D721Med (cell line): ENCODE measurements at places on chromosomes 1 and 21.

GRCh38 chr1:36966242-36966641, 68.1 kb downstream of the GRIK3 start:
- no peak for DNase-seq

- no peak for DNase-seq
Measured at GRCh38 chr1:146036241-146036964, 14.9 kb upstream of the HJV start.

GRCh38 chr1:176897350-176898236, 266.9 kb downstream of the ASTN1 start:
- peak; percentile 77 for DNase-seq

GRCh38 chr1:226912587-226913176, 27.4 kb upstream of the COQ8A start:
- DNase-seq: peak; percentile 58

DNA sequence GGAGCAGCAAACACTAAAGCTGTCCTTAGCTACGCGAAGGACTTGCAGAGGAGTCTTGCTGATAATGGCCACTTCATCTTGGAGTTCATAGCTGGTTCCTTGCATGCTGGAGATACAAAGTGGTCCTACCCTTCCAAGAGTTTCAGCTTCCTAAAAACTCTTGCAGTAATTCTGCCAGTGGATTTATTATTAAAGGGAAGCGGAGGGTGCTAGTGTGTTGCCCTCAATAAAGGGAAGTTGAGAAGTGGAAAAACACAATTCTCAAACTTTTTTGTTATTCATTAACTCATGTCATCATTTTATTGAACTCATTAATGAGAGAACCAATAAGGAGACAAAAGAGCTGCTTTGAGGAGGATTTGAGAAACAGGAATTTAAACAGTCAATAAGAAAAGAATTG, 6.5 kb upstream of the HAPLN2 start:
- no peak for DNase-seq

DNA sequence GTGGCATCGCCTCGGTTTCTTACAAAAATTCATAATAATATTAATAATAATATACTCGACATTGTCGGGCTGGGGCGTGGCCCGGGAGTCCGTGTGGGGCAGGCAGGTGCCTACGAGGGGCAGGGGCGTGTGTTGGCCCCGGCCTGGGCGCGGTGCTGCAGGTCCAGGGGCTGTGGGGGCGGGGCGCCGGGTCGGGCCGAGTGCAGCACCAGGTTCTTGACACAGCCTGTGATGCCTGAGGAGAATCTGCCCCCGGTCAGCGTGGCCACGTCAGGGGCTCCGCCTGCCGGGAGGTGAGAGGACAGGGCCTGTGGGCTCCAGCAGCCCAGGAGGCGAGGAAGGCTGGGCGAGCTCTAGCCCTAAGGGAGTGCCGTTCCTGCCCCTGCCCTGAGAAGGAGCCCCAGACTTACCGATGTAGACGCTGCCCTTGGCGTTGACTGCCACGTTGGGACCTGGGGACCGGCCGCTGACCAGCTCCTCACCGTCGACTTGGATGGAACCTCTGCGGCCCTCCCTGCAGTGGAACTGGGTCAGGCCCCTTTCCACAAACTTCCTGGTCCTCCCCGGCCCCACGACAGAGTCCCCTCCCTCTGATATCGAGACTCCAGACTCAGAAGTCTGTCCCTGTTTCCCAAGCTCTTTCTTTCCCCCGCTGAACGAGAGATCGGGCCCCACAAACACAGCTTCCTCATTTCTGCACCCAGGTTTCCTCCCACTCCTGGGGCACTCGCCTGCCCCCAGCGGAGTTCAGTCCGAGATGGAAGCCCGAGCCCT, 11.3 kb downstream of the LDLRAD2 start:
- no peak for DNase-seq

DNA sequence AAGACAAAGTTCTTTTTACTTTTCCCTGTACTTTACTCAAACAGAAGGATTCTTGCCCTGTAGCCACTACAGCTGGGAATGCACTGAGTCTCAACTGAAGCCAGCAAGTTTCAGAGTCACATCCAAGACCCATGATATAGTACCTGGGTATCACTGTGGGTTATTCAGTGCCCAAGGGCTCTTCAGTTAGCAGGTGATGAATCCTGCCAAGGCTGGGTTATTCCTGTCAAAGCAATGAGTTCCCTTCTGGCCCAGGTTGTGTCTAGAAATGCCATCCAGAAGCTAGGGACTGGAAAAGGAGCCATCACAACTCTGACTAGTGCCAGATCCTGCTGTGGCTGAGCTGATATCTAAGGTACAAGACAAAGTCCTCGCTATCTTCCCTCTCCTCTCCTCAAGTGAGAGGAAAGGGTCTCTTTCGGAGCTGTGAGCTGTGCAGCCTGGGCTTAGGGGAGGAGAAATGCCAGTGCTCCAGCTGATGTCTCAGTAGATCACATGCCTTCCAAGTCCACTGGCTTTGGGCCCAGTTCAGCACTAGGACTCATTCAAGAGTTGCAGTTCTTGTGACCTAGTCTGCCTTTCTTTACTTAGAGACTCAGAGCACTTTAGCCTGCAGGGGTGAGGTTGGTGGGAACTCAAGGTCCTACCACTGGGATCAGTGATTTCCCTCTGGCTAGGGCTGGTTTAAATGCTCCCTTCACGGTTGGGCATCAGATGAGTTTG, 369.4 kb downstream of the TBX15 start:
- no peak for DNase-seq

GRCh38 chr1:43293896-43294760, 6.7 kb upstream of the TIE1 start:
- DNase-seq: no peak

GRCh38 chr1:30697571-30698376, 25.6 kb downstream of the MATN1 start:
- DNase-seq: no peak

- no peak for DNase-seq
Measured at GRCh38 chr1:34762474-34763141, 3.1 kb downstream of the GJB4 start.

GRCh38 chr1:226063977-226064815, 1.7 kb downstream of the H3-3A start:
- no peak for DNase-seq

- DNase-seq: no peak
Measured at GRCh38 chr21:16891821-16892220, 621.0 kb upstream of the CXADR start.

- no peak for DNase-seq
Measured at GRCh38 chr1:206575165-206575893, 36.9 kb downstream of the EIF2D start.

- DNase-seq: no peak
Measured at GRCh38 chr1:246278371-246278770, 228.7 kb downstream of the SMYD3 start.

DNA sequence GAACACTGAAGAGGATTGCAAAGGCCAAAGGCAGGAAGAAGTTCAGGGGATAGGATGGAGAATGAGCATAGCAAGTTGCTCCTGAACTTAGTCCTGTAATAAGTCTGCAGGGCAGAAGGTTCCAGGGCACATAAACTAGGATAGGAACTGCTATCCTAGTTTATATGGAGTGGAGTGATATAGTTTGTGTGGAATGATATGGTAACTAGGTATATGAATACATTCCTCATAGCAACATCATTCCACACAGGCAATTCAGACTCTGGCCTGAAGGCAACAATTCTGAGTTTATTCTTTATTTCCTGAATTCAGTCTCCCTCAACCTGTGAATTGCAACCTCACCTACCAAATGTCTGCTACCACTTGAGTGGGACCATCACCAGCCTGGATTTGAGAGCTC, 154.9 kb upstream of the GREM2 start:
- DNase-seq: no peak

DNA sequence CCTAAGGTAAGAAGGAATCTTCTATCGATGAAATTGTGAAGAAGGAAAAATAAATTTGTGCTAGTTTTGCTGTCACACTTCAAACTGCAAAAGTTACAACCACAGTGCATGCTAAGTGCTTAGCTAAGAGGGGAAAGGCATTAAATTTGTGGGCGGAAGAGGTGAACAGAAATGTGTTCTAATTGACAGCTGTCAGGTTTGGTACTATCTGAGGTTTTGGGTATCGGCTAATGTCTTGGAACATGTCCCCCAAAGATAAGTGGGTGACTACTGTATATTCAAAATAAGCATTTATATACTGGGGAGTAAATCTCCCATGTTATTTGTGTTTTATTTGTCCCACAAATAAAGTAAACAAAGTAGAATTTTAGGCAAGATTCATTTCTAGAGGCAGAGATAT, 8.0 kb downstream of the CR1 start:
- no peak for DNase-seq

- no peak for DNase-seq
Measured at GRCh38 chr1:219226196-219226595, 52.5 kb downstream of the LYPLAL1 start.

- no peak for DNase-seq
Measured at GRCh38 chr1:30756545-30757351, 826 bp downstream of the LAPTM5 start.

DNA sequence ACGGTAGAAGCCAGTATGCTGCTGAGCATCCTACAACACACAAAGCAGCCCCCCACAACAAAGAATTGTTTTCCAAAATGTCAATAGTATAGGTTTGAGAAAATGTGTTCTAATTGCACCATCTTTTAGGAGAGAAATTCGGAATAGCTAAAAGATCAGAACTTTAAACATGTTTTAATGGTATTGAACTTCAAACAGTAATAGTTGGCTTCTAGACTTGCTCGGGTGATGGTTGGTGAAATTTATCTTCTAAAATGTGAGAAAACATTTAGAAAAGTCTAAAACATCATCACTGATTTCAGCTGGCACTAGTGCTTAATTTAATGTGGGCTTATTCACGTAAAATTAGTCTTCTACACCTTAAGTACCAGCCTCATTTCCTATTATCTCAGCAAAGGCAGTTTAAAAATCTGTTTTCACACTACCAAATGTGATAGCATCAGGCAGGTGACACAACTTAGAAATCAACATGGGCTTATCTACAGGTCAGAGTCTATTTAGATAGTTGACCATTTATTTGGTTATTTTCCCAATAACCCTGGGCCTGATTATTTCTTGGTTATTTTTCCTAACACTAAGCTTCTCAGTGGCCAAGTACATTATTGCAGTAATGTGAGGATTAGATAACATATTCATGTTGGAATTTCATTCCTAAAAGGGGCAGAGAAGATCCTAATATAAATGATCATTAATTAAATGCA, 399.3 kb upstream of the PKN2 start:
- DNase-seq: no peak

GRCh38 chr1:8660411-8660828, 157.0 kb downstream of the RERE start:
- DNase-seq: no peak

DNA sequence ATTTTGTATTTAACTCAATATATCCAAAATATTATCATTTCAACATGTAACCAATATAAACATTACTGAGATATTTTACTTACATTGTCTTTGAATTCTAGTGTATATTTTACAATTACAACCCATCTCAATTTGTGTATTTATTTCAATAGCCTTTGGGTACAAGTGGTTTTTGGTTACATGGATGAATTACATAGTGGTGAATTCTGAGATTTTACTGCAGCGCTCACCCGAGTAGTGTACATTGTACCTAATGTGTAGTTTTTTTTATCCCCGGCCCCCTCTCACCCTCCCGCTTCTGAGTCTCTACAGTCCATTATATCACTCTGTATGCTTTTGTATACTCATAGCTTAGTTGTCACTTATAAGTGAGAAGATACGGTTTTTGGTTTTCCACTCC, 117.0 kb upstream of the GALNT2 start:
- no peak for DNase-seq

- no peak for DNase-seq
Measured at GRCh38 chr1:162367073-162367472, 9.6 kb downstream of the SPATA46 start.

DNA sequence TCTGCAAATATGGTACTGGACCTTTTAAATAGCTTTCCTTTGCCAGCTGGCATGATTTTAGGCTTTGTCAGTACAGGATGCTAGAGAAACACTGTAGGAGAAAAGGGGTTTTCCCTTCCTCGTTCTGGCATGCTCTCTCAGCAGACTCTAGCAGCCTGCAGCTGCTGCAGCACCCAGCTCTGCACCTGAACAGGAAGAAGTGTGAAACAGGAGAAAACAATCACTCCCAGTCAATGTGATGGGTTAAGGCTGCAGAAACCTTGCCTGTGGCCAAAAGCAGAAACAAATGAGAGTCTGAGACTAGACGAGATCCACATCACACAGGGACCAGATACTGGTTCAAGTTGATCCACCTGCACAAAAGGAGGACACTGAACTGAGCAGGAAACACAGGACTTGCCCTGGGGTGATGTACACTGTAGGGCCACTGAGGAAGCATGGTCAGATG, 21.2 kb downstream of the OVGP1 start:
- no peak for DNase-seq

GRCh38 chr1:117341123-117341522, 26.1 kb upstream of the MAN1A2 start:
- no peak for DNase-seq

GRCh38 chr1:192378276-192378675, 61.5 kb downstream of the RGS21 start:
- DNase-seq: no peak

DNA sequence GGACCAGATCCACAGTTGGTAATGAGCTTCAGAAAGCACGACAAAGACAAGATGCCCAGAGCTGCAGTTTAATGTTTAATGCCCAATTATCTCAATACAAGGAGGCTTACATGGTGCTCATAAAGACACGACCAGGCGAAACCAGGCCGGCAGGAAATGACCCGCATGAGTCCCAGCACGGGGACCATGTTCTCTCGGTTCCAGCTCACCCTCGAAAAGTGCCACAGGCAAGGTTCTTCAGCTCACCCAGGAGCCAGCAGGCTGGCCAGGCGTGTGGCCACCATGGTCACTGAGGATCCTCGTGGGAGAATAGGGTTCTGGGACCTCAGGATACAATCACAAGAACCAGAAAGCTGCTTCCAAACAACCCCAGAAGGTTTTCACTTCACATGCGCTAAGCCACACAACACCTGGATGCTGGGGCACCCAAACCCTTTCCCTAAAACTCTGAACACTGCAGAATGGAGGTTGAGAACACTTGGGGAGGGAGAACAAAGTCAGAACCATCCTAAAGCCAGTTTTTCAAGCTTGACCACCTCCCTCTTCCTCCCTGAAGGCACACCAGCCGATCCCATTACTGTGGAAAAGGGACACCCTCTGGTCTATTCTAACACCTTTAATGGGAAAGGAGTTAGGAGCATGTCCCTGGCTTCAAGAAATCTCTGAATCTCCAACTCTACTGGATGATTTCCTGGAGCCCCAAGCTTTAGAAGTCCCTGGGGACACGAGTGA, 22.6 kb upstream of the ASAP3 start:
- no peak for DNase-seq

DNA sequence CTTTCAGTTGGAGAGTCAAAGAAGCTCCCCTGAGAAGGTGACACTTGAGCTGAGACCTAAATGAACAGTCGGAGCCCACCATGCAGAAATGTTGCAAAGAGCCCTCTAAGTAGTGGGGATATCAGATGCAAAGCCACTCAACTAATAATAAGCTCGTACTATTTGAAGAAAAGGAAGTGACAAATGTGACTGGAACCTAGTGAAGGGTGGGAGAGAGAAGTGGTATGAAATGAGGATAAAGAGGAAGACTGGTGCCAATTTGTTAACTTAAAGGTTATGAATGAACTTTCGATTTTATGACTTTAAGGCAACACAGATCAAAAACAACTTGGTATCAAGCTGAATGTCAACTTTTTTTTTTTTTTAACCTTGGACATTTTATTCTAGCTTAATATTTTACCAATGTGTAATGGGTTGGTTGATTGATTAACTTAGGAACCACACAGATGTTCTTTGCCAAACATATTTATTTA, 14.7 kb downstream of the LYPLAL1 start:
- DNase-seq: no peak
